ENCODE measurements at places on chromosomes 5 and 9.

DNA sequence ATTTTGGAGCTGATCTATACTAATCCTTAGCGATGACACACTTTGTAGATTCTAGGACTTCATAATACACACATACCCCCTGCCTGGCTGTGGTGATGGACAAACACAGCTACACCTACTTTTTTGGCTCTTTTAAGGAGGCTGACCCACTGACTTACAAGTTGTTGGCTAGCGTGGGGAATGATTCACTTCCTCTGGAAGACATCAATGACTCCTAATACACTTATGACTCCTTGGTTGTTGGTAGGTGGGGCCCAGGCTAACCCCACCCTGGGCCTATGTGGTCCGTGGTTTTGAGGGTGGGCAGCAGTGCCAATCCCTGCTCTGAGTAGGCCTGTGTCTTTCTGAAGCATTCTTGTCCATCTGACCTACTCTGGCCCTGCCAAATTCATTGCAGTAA, 144.4 kb downstream of the SLC12A2 start:
- DNase-seq, result no peak

DNA sequence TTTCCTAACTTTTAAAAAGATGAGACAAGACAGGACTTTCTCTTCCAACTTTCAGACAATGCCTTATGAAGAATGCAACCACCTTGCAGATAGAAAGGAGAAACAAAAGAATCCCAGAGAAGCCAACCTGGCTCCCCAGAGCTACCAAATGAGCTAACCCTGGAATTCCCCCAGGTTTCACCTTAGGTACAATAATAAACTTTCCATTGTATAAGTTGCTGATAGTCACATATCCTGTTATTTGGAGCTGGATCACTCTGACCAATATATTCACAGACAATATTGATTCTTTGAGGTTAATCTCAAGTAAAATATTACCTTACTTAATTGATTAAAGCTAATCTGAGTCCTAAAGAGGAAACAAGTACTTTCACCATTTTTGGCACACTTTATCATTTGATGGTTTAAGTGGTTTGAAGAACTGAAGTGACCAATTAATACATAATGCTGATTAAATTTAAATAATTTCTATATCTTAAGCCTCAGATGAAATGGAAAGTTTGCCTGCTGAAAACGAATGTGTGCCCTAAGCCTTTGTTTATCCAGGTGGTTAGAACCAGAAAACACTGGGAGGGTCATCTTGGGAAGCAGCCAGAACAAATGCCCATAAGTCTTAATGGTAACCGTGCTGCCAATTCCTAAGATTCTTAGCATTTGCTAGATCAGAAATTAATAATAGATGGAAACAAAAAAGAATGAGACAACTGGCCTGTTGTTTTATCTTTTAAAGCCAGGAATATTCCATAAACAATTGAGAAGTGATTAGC, 159.6 kb upstream of the SLC12A2 start:
- no peak for DNase-seq

GRCh38 chr5:66717455-66718373, 121.5 kb downstream of the MAST4 start:
- DNase-seq, result no peak

GRCh38 chr9:69260161-69260560, 64.9 kb upstream of the ENTREP1 start:
- no peak for DNase-seq

- DNase-seq, result no peak
Observed at GRCh38 chr9:70228118-70228517, 30.7 kb upstream of the SMC5 start.

DNA sequence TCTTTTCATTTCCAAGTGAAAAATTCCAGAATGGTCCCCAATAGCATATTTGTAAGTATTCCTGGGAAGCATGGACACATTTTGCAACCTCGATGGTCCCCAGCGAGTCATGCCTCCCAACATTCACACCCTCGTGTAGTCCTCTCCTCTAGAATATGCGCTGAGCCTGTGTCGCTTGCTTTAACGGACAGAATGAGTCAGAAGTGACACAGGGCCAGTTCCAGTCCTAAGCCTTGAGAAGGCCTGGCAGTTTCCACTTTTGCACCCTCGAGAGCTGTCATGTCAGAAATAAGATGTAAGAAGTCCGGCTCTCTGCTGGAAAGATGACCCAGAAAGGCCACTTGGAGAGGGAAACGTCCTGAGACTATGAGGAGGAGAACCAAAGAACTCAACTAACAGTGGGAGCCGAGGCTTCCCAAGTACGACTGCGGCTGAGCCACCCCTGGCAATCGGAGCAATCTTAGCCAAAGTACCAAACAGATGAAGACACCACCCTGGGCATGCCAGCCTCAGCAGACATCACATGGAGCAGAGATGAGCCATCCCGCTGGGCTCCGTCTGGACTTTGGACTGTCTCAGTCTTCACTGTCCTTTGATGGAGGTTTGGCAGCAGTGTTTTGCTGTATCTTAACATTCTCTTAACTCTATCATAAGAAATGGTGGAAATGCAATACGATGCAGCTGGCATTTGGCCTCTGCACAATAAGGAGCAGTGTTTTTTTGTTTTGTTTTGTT, 42.6 kb upstream of the GFPT2 start:
- DNase-seq, result no peak

Data from ascending aorta (tissue), 2 donors.